Lung microvascular endothelial cell (primary cell): ENCODE measurements at places on chromosomes 2 and 18. TPM values are rescaled to one million over a fixed set of nuclear protein-coding genes. Genes with fewer than 3 reads are reported as not detected.

The FHOD3 gene
- total RNA-seq, result under 0.01 and 0.44 TPM in 2 replicates

The ALLC gene
- not detected in 2 replicates for total RNA-seq

The SERPINB12 gene
- not detected in 2 replicates for total RNA-seq

The ABCA12 gene
- total RNA-seq, result under 0.01 TPM in 1 of 2 replicates, not detected in the other

The SERPINB4 gene
- not detected in 2 replicates for total RNA-seq

The ANAPC1 gene
- total RNA-seq, result 39.4 and 39.9 TPM in 2 replicates

The TMEM163 gene
- 1.1 TPM in 1 of 2 replicates, not detected in the other for total RNA-seq

The CENPA gene
- 2.8 and 7.8 TPM in 2 replicates for total RNA-seq

The RAB6C gene
- under 0.01 TPM in 2 replicates for total RNA-seq

The VSNL1 gene
- not detected in 2 replicates for total RNA-seq

The DSEL gene
- 5.7 and 7.3 TPM in 2 replicates for total RNA-seq

GRCh38 chr2:206693399-206694137, 24.6 kb downstream of the DYTN start:
- peak; percentile 67 for DNase-seq

DNA sequence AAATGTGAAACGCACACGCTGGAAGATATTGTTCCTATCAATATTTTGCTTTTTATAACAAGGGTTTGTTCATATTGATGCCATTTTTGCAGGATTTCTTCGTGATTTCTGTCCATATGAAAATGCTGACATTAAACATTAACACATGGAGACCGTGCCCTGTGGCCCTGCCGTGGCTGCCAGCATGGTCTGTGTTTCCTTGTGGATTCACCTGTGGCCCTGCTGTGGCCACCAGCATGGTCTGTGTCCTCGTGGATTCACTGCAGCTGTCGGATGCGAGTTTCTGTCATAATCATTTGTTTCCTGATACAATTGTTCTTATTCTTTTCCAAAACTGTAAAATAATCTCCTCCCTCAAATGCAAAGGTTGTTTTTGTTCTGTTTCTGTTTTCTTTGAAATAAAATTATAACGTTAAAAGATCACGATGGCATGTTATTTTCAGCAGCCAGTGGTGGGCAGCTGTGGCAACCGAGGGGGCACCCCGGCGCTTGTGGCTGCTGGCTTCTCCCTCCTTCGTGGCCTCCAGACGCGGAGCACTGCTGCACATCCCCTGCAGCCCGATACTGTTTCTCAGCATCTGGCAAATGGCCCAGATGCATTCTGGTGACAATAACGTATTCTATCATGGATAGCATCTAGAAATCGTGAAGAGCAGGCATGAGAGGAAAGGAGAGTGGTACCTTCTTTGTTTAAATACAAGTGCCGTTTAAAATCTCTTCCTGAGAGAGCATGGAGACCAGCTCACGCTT, 143.5 kb downstream of the PTGR3 start:
- no peak for DNase-seq

- peak; percentile 45 for DNase-seq
Observed at GRCh38 chr2:73293534-73294171, at the start of gene EGR4. EGR4 (minus strand) TSS chr2:73293548; CDS start chr2:73293317, 231 bp downstream.

GRCh38 chr2:101160454-101160853, 9.3 kb upstream of the TBC1D8 start:
- peak; percentile 28 for DNase-seq

GRCh38 chr18:30302181-30302580, 740.4 kb downstream of the DSC3 start:
- DNase-seq, result no peak

DNA sequence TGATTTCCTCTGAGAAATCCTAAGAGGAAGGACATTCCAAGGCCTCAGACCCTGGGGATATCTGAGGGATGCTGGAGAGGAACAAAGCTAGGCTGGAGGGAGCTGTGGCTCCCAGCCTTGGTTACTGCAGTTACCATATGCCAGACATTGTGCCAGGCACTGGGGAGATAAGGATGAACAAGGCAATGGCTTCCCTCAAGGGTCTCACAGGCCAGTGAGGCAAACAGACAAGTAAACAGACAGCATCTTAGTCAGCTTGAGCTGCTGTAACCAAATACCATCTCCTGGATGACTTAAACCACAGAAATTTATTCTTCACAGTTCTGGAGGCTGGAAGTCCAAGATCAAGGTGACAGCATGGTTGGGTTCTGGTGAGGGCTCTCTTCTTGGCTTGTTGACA, 91.8 kb downstream of the SKA1 start:
- DNase-seq, result no peak

- DNase-seq, result no peak
Observed at GRCh38 chr2:222606306-222606705, 49.6 kb downstream of the FARSB start.

- no peak for DNase-seq
Observed at GRCh38 chr18:74778191-74778847, 180.6 kb downstream of the ZNF407 start.

- DNase-seq, result peak; percentile 9
Observed at GRCh38 chr2:133568172-133568571, at the start of gene NCKAP5. NCKAP5 (minus strand) TSS chr2:133568463; CDS start chr2:133517526, 50,937 bp downstream.

DNA sequence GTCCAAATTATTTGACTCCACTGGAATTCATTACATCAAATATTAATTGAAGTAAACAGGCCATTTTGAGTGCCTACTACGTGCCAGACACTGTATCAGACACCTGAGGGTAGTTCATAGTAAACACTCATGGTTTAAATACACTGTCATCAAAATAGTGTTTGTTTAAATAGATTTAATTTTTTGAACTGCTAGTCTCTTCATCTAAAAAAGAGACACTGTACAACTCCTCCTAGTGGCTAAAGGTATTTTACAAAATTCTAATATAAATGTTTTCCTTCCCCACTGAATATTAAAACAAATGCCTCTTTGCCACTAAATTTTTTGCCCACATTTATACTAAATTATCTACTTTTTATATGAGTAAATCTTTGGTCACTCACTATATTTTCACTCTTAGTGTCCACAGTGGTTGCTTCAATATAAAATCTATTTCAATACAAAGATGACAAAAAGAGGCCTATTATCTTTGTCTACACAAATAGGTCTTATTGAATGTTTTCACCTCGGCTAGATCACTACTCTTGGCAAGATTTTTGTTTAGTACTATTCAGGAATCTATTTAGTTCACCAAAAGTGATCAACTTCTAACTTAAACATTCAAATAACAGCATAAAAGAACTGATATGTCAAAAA, 122.1 kb downstream of the TMEM247 start:
- DNase-seq, result peak; percentile 33

GRCh38 chr18:56570978-56571377, 67.4 kb downstream of the TXNL1 start:
- no peak for DNase-seq

DNA sequence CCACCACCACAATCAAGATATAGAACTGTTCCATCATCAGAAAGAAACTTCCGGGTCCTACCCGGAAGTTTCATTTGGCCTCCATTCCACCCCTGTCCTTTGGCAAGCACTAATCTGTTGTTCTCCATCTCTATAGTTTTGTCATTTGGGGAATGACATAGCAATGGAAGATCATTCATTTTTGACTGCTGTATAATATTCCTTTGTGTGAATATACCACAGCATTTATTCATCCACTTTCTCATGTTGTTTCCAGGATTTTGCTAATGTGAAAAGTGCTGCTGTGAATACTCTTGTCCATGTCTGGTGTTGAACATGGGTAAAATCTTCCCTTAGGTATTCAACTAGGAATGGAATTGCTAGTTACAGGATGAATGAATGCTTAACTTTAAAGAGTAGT, 53.1 kb downstream of the ACOXL start:
- DNase-seq, result no peak

DNA sequence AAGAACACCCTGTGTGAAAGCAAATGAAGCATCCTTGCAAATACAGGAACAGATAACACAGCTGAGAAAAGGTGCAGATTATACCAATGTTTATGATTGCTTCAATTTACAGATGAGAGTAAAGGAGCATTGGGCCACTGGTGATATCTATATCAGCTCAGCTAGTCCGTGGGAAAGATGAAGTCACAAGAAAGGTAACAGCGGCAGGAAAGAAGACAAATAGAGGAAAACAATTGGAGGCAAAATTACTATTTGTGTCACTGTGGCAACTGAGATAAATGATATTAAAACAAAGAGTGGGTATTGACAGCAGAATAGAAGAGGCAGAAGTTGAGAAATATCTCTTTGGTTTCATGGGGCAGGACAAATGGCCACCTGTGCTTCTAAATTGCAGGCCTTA, 121.2 kb upstream of the CAVIN2 start:
- DNase-seq, result no peak

DNA sequence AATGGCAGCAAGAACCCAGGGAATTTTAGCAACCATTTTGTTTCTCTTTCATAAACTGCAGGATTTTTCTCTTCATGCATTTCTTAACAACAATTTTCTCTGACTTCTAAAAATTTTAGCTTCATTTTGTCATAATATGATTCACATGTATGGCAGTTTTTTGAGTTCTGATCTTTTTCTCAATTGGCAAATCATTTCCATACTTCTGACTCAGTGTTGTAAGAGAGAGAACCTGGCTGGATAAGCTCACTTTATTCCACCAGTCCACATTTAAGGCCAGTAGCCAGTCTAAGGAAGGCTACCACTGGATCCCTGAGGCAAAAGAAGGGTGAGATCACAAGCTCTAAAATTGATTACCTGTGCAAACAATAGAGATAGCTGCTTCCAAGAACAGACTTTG, 42.8 kb upstream of the COL3A1 start:
- no peak for DNase-seq

DNA sequence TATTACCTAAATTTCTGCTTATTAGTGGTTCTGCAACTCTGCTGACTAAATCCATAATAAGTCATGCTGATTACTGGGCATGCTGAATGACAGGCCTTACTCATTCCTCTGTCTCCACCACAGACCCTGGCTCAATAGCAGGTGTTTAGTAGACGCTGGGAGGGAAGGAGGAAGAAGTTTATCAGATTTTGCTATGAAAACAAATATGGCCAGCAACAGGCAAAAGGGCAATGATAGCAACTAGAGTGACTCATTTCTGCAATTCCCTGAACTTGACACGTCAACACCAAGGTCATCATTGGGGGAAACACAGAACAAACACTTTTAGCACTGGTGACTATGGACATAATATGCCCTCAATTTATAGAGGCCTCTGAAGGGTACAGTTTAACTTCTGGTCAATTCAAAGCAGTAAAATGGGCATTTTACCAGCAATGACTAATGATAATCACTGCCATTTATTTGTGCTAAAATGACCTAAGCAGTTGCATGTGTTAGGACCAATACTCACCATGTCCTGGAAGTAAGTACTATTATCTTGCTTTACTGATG, 35.2 kb downstream of the TMEM163 start:
- peak; percentile 91 for DNase-seq

GRCh38 chr2:202560200-202560599, 74.6 kb upstream of the FAM117B start:
- no peak for DNase-seq

DNA sequence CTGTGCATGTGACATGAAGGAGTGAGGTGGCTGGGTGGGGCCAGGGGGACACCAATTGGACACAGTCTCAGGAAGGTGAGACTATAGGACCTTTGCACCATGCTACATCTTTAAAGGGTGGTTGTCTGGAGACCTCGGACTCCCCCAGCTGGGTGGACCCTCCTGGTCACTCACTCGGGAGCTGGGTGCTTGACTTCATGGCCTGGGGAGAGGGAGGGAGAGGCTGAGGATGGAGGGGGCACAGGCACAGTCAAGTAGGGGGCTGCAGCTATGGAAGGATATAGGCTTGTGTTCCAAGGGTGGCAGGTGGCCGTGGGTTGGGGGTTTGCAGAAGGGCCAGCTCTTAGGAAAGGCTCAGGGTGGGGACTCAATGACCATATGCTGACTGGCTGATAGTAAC, 7.1 kb upstream of the CELF4 start:
- DNase-seq, result no peak

GRCh38 chr2:23327416-23327815, 57.6 kb upstream of the KLHL29 start:
- no peak for DNase-seq

DNA sequence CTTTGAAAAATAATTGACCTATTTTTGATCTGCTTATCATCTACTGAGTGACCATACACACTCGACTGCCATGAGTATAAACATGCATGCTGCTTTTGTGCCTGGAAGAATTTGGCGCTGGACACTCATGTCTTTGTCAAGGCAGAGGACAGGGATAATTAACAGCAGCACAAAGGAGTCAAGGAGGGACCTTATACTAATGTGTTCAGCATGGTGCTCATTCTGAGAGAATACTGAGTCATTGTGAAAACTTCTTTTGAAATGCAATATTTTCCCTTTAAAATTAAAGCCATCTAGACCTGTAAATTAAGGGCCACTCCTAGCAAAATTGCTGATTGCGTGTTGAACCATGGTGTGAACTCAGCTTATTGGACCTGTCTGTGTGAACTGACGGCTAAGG, 116.3 kb downstream of the ZNF532 start:
- DNase-seq, result no peak

- no peak for DNase-seq
Observed at GRCh38 chr18:78458356-78458755, 521.3 kb upstream of the SALL3 start.

- DNase-seq, result no peak
Observed at GRCh38 chr2:144213797-144214196, 306.1 kb downstream of the ZEB2 start.
